ENCODE measurements at places on chromosomes 4 and X. TPM values are rescaled to one million over a fixed set of nuclear protein-coding genes. Genes with fewer than 3 reads are reported as not detected.

GRCh38 chr4:106266201-106266600 lies 49.8 kb downstream of the TBCK start:
- no peak for DNase-seq

DNA sequence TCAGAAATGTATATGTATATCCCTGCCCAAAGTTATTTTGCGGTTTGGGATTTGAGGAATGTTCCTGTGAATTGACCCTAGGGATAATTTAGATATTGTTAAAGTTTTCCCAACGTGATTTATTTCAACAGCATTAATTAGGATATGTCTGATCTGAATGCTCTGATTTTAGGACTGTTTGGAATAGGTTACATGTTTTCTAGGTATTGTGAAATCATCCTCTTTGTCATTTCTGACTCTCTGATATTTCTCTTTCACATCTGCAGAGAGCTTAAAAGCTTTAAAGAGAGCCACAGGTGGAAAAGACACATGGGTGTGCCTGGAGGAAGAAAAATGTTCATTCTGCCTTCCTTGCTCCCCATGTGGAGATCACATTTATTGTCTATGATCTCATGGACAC lies 5.1 kb downstream of the GPR101 start:
- DNase-seq, result no peak

GRCh38 chr4:184680698-184681097 lies 31.2 kb downstream of the PRIMPOL start:
- DNase-seq, result no peak

DNA sequence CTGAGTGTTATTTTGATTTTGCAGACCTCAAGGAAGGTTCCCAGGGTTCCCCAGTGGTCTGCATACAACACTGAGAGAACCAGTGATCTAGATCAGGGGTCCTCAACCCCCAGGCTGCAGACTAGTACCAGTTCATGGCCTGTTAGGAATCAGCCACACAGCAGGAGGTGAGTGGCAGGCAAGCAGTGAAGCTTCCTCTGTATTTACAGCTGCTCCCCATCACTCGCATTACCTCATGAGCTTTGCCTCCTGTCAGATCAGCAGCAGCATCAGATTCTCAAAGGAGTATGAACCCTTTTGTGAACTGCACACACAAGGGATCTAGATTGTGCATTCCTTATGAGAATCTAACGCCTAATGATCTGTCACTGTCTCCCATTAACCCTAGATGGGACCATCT lies 28.5 kb downstream of the EDNRA start:
- no peak for DNase-seq

DNA sequence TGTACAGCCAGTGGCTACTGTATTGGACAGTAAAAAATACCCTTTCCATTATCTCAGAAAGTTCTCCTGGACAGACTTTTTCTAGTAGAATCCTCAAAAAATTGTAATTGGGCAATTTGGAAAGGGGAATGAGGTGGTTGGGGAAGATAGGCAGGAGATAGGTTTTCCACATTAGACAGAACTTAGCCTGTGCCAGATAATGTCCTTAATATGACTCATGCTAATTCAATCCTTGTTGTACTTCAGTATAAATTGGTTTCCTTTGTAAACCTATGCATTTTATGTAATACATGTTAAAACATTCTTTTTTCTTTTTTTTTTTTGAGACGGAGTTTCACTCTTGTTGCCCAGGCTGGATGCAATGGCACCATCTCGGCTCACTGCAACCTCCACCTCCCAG lies 8.9 kb downstream of the EIF4E start:
- no peak for DNase-seq

GRCh38 chrX:109614951-109615350 lies 10.0 kb downstream of the KCNE5 start:
- no peak for DNase-seq

- peak; percentile 75 for DNase-seq
Measured at GRCh38 chrX:11341274-11342201, 48.3 kb downstream of the AMELX start.

- no peak for DNase-seq
Measured at GRCh38 chr4:90606781-90607180, 479.6 kb downstream of the CCSER1 start.

DNA sequence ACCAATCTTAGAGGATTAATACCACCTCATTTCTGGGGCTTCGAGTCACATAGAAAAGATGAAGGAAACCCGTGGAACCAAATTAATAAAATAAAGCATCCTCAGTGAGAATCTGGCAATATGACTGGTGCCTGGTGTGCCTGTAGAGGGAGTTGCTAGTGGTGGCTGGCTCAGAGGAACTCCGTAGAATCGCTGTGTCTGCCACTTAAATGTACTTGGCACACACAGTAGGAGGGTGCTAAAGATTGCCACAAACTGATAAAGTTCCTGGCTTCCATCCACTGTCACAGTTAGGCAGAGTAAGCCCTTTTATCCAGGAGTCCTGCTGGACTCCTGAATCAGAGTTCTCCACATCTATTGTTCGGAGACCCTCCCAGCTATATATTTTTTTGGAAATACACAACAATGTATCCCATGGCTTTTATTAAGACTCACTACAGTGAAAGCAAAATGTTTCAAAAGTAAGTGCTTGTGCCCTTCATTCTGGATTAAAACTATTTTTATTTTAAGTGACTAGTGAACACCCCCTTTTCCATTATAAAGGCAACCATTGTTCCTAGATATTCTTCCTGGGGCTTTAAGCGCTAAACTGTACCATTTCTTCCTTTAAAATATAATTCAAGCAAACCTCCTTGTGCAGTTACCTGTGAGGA lies 56.6 kb downstream of the KIF4A start:
- no peak for DNase-seq

DNA sequence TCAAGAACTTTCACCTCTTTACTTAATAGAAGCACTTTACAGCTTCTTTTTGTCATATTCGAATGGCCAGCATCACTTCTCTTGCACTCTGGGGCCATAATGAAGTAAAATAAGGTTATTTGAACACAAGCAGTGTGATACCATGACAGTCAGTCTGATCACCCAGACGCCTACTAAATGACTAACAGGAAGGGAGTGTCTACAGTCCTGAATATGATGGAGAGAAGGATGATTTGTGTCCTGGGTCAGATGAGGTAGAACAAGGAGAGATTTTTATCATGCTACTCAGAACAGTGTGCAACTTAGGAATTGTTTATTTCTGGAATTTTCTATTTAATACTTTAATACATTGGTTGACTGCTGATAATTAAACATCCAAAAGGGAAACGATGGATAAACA lies 284.2 kb upstream of the F9 start:
- DNase-seq, result no peak

- no peak for DNase-seq
Measured at GRCh38 chrX:75051047-75051446, 105.0 kb downstream of the ABCB7 start.

- DNase-seq, result no peak
Measured at GRCh38 chrX:74523870-74524735, 90.3 kb downstream of the RLIM start.

- DNase-seq, result no peak
Measured at GRCh38 chr4:26611885-26612284, 28.0 kb downstream of the TBC1D19 start.

DNA sequence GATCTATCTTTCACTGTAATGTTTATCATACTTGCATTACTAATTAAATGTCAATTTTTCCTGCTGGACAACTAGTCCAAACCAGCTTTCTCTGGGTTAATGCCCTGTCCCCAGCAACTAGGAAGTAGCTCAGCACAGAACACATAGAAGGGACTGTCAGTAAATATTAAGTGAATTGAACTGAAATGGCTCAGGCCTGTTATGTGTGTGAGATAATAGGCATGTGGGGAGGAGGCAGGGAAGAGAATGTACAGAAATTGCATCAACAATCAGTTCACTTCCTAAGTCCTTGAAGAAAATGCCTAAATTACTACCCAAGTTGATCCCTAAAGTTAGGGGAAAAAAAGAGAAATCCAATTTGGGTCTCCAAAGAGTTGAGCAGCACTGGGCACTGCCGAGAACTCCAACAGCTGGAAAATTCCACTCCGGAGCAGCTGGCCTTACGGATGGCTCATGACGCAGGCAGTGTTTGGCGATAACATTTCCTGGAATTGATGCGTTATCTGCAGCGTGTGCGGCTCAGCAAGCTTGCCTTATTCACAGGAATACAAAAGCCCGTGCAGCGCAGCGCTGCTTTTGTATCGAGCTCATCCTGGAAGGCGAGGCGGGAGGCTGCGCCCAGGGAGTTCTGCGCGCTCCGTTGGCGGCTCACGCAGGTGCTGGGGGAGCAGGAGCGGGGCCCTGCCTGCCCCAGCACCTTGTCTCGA lies 297.3 kb upstream of the LCORL start:
- DNase-seq, result peak; percentile 47

DNA sequence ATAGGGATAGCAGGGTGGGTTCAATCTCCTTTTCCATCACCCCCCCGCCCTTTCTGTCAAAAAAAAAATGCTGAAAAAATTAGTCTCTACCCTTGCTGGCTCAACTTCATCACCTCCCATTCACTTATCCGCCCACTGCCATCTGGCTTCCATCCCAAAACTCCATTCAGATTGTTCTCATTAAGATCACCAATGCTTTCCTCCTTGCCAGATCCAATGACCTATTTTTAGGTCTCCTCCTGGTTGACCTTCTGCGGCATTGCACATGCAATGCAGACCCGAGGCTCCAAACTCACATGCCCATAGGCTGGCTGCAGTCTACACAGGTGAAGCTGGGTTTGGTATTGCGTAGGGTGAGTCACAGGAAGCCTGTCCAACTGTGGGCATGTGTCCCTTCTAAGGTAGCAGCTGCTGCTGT lies 21.1 kb upstream of the STIM2 start:
- no peak for DNase-seq

- DNase-seq, result no peak
Measured at GRCh38 chr4:182716192-182716591, 201.0 kb downstream of the DCTD start.

GRCh38 chr4:87745064-87745807 lies 54.1 kb upstream of the IBSP start:
- DNase-seq, result no peak

DNA sequence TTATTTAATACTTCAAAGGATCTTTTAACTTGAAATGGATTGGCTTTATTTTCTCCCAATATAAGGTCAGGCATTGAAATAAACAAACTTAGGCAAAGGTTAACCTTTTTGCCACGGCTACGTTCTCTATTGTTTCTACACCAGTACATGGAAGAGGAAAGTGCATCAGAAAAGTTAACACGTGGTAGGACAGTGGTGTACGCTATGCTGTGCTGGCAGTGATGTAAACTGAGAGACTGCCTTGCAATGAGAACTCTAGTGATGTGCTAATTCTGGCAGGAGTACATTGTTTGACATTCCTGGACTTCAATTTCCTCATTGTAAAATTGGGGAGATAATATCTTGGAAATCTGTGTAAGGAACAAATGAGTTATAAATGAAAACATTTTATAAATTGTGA lies 208.2 kb downstream of the TMA16 start:
- DNase-seq, result no peak

DNA sequence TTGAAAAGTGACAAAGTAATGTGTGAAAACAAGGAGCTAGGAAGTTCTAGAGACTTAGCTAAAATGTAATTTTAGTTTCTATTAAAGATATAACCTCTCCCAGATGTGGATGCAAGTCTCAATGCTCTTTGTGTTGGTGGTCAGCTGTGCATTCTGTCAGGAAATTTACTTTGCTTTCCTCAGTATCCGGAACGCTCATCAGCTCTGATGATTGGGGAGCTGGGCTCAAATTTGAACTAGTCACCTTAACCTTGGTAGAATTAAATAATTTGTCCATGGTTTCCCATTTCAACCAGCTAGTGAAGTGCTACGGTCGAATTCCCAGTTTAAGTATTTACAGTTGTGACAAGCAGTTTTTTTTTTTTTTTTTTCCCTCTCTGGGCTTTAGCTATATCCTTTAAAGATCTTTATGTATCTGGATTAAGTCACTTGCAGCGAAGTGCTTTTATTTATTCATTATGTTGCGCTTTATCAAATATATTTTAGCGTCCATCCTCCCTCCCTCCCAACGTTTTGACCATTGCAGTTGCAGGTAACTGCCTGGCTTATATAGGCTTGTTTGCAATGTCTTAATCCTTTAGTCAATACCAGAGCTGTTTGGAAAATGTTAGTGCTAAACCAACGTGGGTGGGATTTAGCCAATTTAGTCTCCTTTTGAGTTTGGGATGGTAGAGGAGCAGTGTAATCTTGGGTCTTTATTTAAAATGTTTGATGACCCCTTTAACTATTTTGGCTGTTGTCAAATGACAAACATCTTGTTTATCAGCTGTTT lies 2.1 kb downstream of the OGT start:
- DNase-seq, result no peak

The CXorf49 gene
- not detected for total RNA-seq

The BANK1 gene
- total RNA-seq, result 0.37 TPM

The BEND2 gene
- not detected for total RNA-seq

The SMR3B gene
- total RNA-seq, result not detected

The DMD gene
- total RNA-seq, result 43.4 TPM

The CFAP97 gene
- total RNA-seq, result 25.6 TPM

The HERC5 gene
- 1.5 TPM for total RNA-seq

The MAGEE2 gene
- not detected for total RNA-seq

The PWWP3B gene
- total RNA-seq, result 0.95 TPM

The NHSL2 gene
- total RNA-seq, result 1.2 TPM

The POLN gene
- total RNA-seq, result 0.98 TPM

The HSPA4L gene
- total RNA-seq, result 5.4 TPM

The LDB2 gene
- 15.5 TPM for total RNA-seq

The SMIM43 gene
- total RNA-seq, result not detected

The GLUD2 gene
- total RNA-seq, result 7.3 TPM
